ENCODE measurements at places on chromosomes 3 and 15. TPM values are rescaled to one million over a fixed set of nuclear protein-coding genes. Genes with fewer than 3 reads are reported as not detected.

The IQCH gene
- 7.0 TPM for total RNA-seq

The GPR160 gene
- total RNA-seq: 0.50 TPM

The CMTM6 gene
- 107 TPM for total RNA-seq

The PAK6 gene
- total RNA-seq: under 0.01 TPM

The RNF168 gene
- 19.0 TPM for total RNA-seq

The SERINC4 gene
- total RNA-seq: not detected

The SCAANT1 gene
- total RNA-seq: not detected

The WNT5A gene
- total RNA-seq: 4.4 TPM

Data from uterine smooth muscle cell (primary cell).